ENCODE measurements at places on chromosomes 13 and 19.
A peak's percentile ranks its signal among the peaks of the same experiment; 100 is the strongest.

- no peak for DNase-seq
Observed at GRCh38 chr13:39522329-39522728, 80.7 kb downstream of the LHFPL6 start.

- no peak for DNase-seq
Observed at GRCh38 chr19:52170304-52170703, 1.1 kb downstream of the ZNF836 start.

DNA sequence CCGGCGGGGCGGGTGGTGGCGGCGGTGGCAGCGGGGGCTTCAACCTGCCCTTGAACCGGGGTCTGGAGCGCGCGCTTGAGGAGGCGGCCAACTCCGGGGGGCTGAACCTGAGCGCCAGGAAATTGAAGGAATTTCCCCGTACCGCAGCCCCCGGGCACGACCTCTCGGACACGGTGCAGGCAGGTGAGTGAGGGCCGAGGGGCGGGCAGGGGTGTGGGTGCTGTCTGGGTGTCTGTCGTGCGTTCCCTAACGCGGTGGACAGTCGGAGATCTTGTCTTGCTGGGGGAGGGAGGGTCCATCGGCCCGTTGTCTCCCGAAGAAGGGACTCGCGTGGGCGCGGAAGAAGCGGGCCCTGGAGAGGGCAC is 533 bp downstream of the LRCH1 start:
- no peak for DNase-seq

- DNase-seq, result no peak
Observed at GRCh38 chr13:105159841-105160240, 1375.6 kb downstream of the EFNB2 start.

GRCh38 chr13:68190818-68191217 is 960.7 kb upstream of the PCDH9 start:
- peak; percentile 39 for DNase-seq

GRCh38 chr19:5392486-5392885 is 51.9 kb upstream of the PTPRS start:
- no peak for DNase-seq

GRCh38 chr19:18046059-18046718 is 38.2 kb downstream of the ARRDC2 start:
- peak; percentile 95 for DNase-seq

GRCh38 chr13:85525411-85525810 is 273.8 kb downstream of the SLITRK6 start:
- no peak for DNase-seq

DNA sequence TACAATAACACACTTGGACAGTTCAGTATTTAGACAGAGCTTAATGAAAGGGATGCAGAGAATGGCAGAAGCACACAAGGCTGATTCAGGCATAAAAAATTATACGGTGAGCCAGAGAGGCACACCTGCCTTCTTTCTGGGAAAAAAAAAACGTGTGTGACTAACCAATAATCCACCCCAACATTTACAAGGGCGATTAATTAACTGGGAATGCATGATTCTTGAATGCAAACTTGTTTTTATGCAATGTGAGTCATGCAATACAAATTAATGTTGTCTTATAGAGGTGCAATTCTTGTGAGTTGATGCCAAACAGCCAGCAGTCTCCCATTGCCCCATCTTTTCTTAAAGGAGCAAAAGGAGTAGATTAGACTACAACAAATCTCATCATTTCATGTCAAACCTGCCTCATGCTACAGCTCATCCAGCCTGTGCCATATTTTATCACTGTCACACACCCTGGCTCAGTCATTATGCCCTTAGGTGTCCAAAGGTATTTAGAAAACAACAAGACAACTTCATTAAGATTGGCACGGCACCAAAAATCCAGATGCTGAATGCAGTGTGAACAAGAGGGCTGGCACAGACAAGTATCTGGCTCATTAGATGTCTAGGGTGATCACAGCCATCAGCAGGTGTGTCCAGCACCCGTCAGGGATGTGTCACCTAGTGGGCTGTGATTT is 721.1 kb downstream of the EFNB2 start:
- peak; percentile 3 for DNase-seq

GRCh38 chr13:97240788-97241734 is 18.9 kb downstream of the MBNL2 start:
- no peak for DNase-seq

- DNase-seq, result no peak
Observed at GRCh38 chr19:10612499-10613119, 12.7 kb upstream of the SLC44A2 start.

GRCh38 chr13:55583953-55584593 is 1556.6 kb upstream of the PRR20A start:
- DNase-seq, result no peak

DNA sequence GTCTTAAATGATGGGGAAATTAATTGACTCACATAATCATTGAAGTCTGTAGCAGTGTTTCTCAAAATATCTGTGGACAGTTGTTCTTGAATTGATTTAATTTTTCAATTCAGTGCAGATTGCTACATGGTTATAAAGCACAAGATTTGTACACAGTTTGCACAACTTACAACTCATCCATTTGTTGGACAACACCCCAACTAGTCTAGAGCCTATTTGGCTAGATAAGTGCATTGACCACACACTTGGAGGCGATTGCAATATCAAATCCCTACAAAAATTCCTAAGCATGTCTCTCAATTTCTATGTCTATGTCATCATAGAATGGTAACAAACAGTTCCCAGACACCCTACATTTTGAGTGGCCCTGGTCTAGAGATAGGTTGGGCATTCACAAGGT is 48.0 kb upstream of the IPO5 start:
- DNase-seq, result no peak

- DNase-seq, result no peak
Observed at GRCh38 chr13:90746230-90746629, 601.3 kb upstream of the MIR17HG start.

- DNase-seq, result no peak
Observed at GRCh38 chr13:38899571-38899970, 91.1 kb downstream of the STOML3 start.

GRCh38 chr13:100728201-100728600 is 53.6 kb upstream of the TMTC4 start:
- DNase-seq, result no peak

- peak; percentile 11 for DNase-seq
Observed at GRCh38 chr19:19137556-19138108, 646 bp downstream of the TMEM161A start.

GRCh38 chr19:38538793-38539528 is 78.8 kb downstream of the MAP4K1 start:
- no peak for DNase-seq

- no peak for DNase-seq
Observed at GRCh38 chr13:63704521-63704920, 2288.9 kb upstream of the PCDH20 start.

DNA sequence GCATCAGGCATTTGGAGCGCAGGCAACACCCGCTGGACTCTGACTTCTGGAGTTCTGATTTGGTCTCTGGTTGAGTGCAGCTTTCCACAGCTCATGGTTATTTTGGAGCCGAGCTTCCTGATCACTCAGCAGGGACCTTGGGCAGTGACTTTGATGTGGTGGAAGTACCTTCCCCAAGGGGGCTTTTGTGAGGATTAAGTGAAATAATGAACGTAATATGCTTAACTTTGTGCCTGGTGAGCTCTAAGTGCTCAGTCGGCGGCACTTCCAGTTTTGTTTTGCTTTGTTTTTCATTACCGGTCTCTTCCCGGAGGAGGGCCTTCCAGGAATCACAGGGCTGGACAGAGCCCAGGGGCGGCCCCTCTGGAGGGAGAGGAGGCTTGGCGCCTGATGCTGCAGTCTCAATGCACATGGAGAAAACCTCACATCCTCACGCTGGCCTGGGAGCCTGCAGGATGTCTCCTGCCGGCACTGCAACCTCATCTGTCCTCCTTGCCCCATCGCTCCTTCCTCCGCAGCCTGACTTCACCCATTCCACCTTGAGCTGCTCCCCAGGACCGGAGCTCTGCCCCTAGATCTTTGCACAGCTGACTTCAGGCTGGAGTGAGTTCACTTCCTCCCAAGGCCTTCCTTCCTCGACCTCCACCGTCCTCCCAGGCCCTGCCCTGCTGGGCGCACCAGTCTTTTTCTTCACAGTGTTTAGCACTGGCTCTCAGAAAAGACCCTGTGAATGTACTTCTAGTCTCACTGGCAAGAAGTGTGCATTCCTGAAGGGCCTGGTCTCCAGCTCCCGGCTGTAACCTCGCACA is 1.5 kb downstream of the PLEKHF1 start:
- DNase-seq, result peak; percentile 63

DNA sequence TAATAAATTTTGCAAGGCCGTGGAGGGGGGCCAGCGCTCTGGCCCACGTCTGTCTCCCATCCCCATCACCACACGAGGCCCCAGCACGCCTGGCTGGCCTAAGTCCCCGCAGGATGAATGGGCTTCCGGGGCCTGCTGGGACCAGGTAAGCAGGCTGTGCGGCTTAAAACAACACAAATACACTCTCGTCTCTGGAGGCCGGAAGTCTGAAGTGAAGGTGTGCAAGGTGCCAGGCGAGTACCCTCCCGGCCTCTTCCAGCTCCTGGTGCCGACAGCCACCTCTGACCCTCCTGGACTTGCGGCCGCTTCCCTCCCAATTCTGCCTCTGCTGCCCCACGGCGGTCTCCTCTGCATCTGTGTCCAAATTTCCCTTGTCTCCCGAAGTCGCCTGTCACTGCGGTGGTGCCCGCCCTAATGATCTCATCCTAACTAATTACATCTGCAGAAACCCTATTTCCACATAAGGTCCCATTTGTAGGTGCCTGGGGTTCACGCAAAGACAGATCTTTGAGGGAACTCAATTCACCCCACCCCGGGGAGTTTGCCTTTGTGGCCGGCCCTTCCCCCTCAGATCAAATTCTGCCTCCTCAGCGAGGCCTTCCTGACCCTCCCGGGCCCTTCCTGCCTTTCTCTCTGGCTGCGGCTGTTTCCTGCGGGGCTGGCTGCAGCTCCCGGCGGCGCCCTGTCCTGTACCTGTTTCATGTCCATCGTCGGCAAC is 8.1 kb upstream of the PTBP1 start:
- DNase-seq, result no peak

DNA sequence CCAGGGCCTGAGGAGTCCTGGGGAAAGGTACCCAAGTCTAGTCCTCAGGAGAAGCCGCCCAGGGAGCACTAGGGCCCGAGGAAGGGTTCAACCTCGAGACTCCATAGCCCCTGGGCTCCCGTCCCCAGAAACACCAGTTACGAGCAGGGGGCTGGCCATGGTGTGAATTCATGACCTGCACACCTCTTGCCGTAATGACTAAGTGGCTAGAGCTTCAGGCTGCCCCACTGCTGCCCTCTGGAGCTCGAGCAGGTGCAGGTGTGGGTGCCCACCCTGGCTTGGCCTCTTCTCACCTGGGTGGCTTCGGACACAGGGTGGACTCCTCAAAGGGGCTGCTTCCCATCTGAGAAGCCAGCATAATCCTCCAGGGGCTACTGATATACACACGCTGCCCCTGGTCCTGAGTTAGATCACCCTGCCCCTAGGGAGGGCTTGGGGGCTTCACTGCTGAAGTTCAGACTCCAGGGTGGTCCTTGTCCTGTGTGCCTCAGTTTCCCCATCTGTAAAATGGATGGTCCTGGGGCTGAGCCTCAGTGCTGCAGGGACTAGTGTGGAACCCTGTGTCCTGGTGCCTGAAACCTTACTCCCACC is 13.6 kb downstream of the SPC24 start:
- no peak for DNase-seq

DNA sequence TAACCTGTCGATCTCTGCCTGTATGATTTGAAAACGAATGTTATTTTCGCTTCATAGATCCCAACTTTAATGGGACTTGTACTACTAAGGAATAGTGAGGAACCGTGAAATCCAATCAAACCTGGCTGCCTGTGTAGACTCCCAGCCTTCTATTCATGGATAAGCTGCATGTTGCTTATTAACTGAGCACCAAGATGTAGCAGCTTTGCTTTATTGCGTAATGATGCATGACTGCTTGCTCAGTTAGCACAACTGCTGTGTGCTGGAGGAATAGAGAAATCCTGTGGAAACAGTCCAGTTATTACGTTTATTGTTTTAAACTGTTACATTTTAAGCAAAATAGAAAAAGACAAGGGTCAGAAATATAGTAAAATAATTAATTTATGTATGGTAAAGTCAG is 108.2 kb downstream of the SHISA2 start:
- DNase-seq, result no peak

GRCh38 chr19:30916238-30916637 is 433.0 kb downstream of the TSHZ3 start:
- DNase-seq, result no peak

DNA sequence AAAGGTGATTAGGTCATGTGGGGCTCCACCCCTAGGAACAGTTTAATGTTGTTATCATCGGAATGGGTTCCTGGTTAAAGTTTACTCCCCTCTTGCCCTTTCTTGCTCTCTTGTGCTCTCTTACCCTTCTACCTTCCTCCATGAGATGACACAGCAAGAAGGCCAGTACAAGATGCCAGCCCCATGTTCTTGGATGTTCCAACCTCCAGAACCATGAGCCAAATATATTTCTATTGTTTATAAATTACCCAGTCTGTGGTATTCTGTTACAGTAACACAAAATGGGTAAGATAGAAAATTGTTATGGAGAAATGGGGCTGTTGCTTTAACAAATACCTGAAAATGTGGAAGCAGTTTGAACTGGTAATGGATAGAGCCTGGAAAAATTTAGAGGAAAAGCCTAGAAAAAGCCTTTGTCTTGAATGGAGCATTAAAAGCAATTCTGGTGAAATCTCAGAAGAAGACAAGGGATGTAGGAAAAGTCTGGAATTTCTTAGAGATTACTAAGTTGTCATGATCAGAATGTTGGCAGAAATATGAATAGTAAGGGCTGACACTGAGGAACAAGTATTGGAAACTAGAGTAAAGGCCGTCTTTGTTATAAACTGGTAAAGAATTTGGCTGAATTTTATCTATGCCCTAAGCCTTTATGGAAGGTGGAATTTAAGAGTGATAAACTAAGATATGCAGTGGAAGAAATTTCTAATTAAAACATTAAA is 53.5 kb upstream of the TSC22D1 start:
- peak; percentile 85 for DNase-seq

DNA sequence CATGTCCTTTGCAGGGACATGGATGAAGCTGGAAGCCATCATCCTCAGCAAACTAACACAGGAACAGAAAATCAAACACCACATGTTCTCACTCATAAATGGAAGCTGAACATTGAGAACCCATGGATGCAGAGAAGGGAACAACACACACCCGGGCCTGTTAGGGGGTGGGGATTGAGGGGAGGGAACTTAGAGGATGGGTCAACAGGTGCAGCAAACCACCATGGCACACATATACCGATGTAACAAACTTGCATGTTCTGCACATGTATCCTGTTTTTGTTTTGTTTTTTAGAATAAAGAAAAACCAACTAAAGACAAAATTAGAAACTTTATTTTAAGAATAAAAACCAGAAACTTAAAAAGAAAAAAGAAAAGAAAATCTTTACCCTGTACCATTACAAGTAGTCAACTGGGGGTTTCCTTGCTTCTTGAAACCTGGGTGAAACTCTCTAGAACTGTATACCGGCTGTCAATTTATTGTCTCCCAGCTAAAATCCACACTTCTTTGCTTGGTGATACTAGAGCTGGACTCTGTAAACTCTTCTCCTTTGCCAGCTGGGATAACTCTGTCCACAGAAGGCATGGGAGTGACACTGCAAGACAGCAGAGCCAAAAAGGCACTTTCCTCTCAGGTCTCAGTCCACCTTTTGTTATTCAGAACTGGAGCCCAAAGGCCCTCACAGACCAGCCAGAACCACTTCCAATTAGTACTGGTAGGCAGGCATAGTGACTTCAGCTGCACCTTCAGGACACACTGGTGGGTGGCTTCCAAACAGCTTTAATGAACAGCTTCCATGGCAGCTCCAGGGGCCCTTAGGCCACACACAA is 9.0 kb downstream of the MICU2 start:
- no peak for DNase-seq

GRCh38 chr13:50126993-50127725 is 111.9 kb downstream of the KCNRG start:
- DNase-seq, result peak; percentile 55

All from fibroblast of skin of right biceps (primary cell).